ENCODE measurements at places on chromosomes 4 and X.

GRCh38 chr4:139129206-139129605 is 47.8 kb downstream of the ELF2 start:
- no peak for DNase-seq

- DNase-seq: peak; percentile 22
Measured at GRCh38 chr4:106080376-106080775, 185.1 kb downstream of the NPNT start.

DNA sequence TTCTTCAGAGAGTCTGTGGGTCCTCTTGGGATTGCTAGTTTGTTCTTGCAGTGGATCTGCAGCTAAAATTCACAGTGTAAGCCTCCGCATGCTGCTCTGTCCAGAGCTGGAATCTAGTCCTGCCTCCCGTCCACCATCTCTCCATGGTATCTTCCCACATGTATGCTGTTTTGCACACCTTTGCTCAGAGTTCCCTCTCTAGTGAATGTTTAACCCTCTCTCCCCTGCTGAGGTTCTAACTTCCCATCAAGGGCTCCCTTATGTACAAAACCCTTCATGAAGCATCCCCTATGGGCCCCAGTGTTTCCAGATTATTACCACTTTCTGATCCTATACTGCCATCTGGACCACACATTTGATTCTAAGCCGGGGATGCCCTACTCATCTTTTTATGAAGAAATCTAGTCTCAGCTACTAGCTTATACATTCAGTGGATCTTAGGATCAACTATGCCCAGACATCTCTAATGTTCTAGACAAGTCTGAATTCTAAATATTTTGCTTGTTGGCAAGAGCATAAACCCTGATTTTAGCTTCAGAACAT is 157.3 kb downstream of the CPEB2 start:
- DNase-seq: peak; percentile 21

DNA sequence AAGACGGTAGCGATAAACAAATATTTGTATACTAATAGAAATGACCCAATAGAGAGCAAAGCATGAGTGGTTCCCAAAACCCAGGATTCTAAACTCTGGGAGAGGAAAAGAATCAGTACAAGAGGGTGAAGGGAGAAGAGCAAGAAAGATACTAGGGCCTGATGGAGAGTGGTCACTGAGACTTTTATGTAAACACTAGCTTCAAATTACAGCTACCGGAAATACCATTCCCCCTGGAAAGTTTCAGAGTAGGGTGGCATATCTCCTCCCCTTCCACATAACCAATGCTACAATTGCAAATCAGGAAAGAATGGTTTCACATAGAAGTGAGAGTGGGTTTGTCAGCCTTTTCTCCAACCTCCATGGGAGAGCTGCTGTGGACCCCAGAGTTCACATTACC is 77.1 kb downstream of the EIF4E start:
- peak; percentile 90 for DNase-seq

GRCh38 chr4:89572224-89572858 is 264.6 kb downstream of the SNCA start:
- peak; percentile 89 for DNase-seq

- no peak for DNase-seq
Measured at GRCh38 chrX:122625821-122626220, 558.3 kb upstream of the GRIA3 start.

DNA sequence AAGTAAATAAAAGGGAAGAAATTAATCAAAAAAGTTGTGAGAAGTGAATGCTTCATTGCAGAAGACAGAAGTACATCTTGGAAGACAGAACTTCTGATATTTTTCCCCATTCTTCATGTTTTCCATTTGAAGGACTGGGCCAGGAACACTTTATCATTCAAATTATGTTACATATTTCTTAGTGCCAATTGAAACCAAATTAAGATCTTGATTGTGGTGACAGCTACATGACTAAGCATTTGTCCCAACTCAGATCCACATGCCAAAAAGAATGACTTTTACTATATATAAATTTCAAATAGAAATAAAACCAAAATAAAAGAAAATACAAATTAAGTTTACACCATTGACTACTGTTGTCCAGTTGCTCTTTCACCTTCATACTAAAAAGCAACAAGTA is 14.0 kb upstream of the FGF5 start:
- no peak for DNase-seq

GRCh38 chr4:1851160-1851559 is 4.8 kb downstream of the LETM1 start:
- no peak for DNase-seq

DNA sequence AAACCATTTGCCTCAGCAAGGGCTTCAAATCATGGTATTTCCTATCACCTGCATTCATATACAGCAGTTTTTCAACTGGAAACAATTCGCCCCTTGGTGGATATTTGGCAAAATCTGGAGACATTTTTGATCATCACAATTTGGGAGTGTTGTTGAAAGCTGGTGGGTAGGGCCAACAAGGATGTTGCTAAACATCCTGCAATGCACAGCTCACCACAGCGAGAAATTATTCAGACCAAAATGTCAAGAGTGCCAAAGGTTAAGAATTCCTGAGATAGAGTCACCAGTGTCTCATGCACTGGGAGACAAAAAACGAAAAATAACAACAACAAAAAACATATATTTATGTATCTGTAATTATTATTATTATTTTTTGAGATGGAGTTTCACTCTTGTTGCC is 435.2 kb upstream of the CTSO start:
- DNase-seq: no peak

- DNase-seq: no peak
Measured at GRCh38 chr4:34271479-34272355, 1972.6 kb downstream of the ARAP2 start.

GRCh38 chr4:64564126-64564525 is 154.9 kb upstream of the TECRL start:
- no peak for DNase-seq

DNA sequence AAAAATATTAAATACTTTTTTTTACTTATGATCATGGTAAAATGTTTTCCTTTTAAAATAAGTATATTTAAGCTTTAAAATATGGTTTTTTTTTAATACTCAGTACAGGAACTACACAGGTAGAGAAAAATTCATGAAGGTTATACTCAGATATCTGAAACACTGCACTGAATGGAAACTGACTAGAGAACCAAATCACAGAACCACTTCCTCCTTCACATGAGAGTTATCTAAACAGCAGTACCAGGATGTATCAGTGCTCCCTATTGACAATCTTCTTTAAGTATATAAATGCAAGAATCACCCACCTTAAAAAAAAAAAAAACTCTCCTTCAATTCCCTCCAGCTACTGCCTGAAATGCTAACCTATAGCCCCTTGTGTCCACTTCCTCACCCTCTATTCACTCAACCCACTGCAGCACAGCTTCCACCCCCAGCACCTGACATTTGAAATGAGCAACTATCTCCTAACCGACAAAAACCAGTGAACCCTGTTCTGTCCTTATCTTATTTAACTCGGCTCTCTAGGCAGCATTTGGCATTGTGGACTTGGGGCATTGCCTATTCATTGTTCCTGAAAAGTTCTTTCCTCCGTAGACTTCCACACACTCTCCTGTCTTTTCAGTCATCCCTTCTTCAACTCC is 9.1 kb downstream of the SLC7A3 start:
- no peak for DNase-seq

- DNase-seq: no peak
Measured at GRCh38 chrX:54810532-54810931, 3.0 kb downstream of the MAGED2 start.

- DNase-seq: no peak
Measured at GRCh38 chrX:143165778-143166177, 140.1 kb downstream of the SPANXN4 start.

GRCh38 chr4:123478859-123479345 is 82.3 kb downstream of the SPRY1 start:
- no peak for DNase-seq

GRCh38 chr4:43399726-43400125 is 507.2 kb downstream of the GRXCR1 start:
- DNase-seq: no peak

- DNase-seq: peak; percentile 69
Measured at GRCh38 chr4:123352240-123352945, 44.2 kb upstream of the SPRY1 start.

DNA sequence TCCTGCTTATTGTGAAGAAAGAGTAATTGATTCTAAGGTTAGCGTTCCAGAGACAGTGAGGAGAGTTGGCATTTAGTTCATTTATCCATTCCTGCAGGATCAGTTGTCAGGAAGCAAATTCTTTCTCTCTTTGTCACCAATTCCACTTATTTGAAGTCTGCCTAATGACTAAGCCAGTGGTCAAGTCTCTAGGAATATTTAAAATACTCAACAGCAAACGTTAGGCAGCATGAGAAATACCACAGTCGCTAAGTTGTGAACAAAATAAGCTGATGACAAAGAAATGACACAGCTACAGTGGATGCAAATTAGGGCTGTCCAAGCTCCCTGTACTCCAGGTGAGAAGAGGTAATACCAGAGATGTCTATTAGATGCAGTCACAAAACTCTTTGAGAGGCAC is 6.6 kb upstream of the MAGEB17 start:
- DNase-seq: no peak

DNA sequence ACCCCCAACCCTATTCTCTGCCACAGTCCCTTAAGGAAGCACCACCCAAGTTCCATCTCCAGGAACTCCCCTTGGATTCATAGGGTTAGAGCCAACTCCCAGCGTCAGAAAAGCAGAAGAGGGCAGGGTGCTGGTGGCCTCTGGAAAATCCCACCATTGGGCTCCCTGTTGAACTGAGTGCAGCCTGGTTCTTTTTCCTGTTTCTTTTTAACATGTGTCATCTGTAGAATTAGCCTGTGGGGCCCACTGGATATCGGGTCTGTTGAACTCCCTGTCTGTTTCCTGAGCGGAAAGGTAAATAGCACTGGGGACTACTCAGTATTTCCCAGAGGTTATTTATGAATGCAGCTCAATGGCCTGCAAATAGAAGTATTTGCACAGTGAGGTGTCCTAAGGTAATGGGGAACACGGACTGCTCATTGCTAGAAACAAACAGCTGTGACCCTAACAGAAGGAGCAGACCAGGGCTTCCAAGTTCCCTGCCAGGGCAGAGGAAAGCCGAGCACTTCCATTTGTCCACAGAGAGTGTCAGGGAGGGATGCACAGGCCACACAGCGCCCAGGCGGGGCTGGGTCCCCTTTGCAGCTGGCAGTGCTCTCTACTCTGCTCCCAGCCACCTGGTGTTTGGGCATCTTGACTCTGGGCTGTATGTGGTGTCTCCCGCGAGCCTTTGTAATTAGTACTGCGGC is 102.6 kb downstream of the FHDC1 start:
- DNase-seq: no peak

- no peak for DNase-seq
Measured at GRCh38 chrX:10457092-10457491, 163.3 kb downstream of the MID1 start.

- no peak for DNase-seq
Measured at GRCh38 chrX:96752781-96753180, 68.1 kb downstream of the DIAPH2 start.

DNA sequence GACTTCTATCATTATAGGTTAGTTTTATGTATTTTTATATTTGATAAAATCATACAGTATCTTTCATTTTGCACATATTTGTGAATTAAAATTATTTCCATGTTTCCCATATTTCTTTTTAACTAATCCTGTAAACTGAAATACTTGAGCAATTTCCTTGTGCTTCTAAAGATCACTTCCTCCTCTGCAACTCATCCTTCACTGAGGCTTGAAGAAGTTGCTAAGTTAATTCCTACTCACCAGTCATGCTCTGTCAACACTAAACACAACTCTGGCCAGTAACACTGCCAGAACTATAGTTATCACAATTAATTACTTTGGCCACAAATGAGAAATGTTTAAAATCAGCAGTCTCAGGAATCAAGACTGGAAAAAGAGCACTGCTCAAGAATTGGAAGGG is 6.7 kb downstream of the SPATA4 start:
- DNase-seq: no peak

- DNase-seq: no peak
Measured at GRCh38 chr4:98577956-98578355, 80.5 kb downstream of the TSPAN5 start.

DNA sequence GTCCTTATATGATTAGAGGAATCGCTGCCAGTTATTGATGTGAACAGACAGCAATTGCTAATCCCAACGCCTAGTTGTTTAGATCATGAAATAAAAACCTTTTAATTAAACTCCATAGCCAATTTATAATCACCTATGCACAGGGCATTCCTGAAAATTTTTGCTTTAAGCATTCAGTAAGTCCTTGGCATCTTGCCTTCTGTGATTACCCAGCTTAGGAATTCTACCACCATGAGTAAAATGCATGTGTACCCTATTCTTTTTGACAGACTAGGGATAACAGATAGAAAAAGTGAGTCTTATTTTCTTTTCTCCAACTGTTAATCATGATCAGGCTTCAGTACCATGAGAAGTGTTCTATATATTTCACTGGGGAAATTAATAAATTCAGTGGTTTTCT is 995.3 kb upstream of the GRIA3 start:
- no peak for DNase-seq

GRCh38 chr4:119765469-119765868 is 136.9 kb upstream of the PDE5A start:
- no peak for DNase-seq

GRCh38 chrX:103376118-103376978 is at the start of gene BEX3:
Gene BEX3 (plus strand): TSS chrX:103376538. CDS start chrX:103377522, 984 bp downstream.
- peak; percentile 72 for DNase-seq

GRCh38 chrX:9650091-9650490 is 115.6 kb downstream of the GPR143 start:
- no peak for DNase-seq

GRCh38 chrX:38664285-38664684 is 102.9 kb downstream of the TSPAN7 start:
- peak; percentile 52 for DNase-seq

GRCh38 chr4:41202820-41203568 is 11.3 kb downstream of the APBB2 start:
- peak; percentile 9 for DNase-seq

- no peak for DNase-seq
Measured at GRCh38 chrX:19627533-19627932, 112.2 kb upstream of the MAP3K15 start.

DNA sequence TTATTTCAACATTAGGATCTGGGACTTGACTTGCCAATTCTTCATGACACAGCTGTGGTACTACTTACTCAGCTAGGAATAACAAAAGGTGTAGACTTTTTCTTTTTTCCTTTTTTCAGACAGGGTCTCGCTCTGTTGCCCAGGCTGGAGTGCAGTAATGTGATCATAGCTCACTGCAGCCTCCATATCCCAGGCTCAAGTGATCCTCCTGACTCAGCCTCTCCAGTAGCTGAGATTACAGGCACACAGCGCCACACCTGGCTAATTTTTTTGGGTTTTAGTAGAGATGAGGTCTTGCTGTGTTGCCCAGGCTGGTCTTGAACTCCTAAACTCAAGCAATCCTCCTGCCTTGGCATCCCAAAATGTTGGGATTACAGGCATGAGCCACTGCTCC is 16.3 kb downstream of the NOA1 start:
- no peak for DNase-seq

All from A673 (cell line).